ENCODE measurements at places on chromosomes 12 and 14.

GRCh38 chr12:5165296-5165970, 121.8 kb downstream of the KCNA5 start:
- no peak for DNase-seq

- no peak for DNase-seq
These were observed 703.6 kb upstream of the FLRT2 start for GRCh38 chr14:84826294-84826693.

- DNase-seq, result no peak
These were observed 627.5 kb downstream of the MED13L start for GRCh38 chr12:115650026-115650425.

DNA sequence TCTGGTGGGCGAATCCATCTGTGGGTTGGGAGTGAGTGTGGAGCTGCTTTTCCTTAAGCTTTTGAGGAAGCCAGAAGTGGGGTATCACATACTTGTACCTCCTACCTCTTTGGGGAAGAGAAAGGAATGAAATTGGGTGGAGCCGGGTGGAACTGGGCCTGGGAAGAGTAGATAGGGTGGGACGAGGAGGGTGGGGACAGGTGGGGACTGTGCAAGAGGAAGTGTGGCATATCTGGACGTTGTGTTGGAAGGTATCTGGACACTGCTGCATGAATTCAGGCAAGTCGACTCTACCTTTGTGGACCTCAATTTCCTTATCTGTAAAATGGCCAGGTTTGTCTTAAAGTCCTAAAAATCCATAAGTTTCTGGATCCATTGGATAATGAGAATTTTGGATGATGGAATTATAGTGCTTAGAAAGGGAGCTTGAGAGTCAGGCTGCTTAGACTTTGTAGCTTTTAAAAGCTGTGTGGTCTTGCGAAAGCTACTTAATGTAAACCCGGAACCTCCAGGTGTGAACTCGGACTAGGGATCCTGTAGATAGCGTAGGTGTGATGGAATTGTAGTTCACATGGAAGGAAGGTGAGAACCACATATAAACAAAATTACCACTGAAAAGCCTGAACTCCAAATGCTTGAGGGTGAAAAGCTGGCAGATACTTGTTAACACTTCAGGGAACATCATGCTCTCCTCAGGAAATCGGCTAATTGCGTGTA, 2.1 kb downstream of the VRTN start:
- DNase-seq, result no peak

DNA sequence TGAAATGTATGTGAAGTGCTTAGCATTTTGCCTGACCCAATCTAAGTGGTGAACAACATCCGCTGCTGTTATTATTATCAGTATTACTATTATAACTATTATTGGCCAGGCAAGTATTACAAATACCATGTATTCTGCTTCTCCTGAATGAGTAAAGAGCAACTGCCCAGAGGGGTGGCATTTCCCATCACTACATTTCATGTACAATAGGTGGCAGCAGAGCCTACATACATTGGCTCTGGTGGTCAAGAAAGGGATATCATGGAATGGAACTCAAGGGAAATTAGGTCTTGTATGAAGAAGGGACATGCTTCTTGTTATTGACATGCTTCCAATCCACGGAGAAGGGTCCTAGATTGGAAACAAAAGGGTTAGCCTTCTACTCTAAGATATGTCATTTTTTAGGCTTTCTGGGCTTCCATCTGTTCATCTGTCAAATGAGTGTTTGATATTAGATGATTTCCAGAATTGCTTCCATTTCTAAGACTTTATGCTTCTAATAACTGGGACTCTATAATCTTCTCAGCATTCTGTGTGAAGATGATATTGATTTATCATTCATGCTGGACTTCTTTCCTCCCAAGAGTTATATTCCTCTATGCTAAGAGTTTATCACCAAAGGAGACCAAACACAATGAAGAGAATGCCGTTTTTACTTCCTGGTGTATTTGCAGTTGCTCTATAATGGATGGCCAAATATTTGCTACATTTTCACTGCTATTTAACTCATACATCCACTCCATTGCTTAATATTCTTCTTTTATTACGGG, 239.1 kb downstream of the SSPN start:
- no peak for DNase-seq

GRCh38 chr12:74043343-74043742, 494.3 kb upstream of the ATXN7L3B start:
- no peak for DNase-seq

GRCh38 chr12:48852734-48853688, 1.0 kb upstream of the DDX23 start:
- peak; percentile 94 for DNase-seq

GRCh38 chr12:72622556-72622955, 350.4 kb downstream of the TRHDE start:
- no peak for DNase-seq

- DNase-seq, result no peak
These were observed 50.1 kb downstream of the GALNT9 start for GRCh38 chr12:132279184-132279889.

DNA sequence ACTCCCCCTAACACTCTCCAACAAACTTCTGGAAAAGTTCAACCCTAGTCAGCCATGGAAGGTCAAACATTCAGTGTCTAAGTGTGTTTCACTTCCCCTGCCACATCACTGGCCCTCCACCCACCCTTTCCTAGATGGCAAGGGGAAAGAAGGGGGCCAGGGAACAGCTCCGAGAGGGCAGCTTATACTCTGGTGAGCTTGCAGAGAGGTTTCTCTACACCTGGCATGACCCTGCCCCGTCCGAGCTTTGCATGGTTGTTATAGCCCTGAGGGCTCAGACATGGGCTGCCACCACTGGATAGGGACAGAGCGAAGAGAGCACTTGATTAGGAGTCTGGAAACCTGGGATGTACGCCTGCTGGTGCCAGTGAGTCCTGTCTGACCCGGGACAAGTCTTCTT, 4.0 kb downstream of the ACVRL1 start:
- peak; percentile 45 for DNase-seq

- no peak for DNase-seq
These were observed 7.4 kb downstream of the PKP2 start for GRCh38 chr12:32889011-32889760.

DNA sequence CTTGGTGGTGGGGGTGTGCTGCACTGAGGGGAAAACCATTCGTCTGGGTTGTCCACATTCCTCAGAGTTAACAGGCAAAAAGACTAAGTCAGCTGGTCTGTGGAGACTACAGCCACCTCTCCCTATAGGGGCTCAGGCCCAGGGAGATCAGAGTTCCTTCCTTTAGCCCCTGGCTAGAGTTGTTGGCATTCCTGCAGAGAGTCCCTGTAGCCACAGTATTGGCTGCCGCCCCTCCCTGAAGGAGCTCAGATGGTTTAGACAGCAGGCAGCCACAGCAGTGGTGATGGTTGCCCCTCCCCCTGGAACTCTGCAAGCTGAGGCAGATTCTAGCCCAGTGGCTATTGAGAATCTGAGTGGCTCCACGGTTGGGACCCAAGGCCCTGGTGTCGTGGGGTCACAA, 1072.5 kb upstream of the ATXN7L3B start:
- no peak for DNase-seq

DNA sequence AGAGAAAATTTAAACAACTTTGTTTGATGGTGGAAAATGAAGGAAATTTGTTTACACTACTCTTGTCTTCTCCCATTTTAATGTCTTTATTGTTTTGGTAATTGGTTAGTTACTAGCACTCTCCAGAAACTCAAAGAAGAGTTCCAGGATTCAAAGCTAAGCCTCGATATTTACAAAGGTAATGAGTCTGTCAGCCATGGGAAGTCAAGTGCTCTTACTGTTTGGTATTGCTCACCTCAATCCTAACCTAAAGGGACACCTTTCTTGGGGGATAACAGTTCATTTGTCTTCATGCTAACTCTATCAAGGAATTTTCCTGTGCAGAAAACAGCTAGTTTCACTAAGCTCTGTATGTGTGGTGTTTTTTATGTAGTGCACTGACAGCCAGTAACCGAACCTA, 222.9 kb upstream of the LMO3 start:
- DNase-seq, result no peak

DNA sequence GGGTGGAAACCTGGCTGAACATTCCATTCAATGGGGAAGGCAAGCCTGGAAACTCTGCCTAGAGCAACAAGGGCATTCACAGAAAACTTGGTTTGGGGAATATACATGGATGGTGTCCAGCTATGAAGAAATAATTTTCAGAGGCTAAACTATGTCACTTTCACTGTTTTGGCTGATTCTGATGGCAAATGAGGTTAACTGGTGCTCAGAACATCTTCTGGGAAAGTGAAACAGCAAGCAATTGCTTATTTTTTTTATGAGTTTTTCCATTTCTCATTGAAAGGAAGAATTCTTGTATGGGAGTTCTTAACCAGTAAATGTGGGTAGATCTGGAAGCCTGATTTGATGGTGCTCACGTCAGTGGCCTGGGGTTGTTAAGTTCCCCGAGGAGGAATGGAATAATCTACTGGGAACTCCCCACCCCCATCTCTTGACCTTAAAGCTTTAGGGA, 132.8 kb upstream of the BTG1 start:
- DNase-seq, result no peak

- no peak for DNase-seq
These were observed 9.5 kb upstream of the IRF2BPL start for GRCh38 chr14:77037938-77038568.

GRCh38 chr12:62720025-62720424, 214.9 kb downstream of the PPM1H start:
- DNase-seq, result no peak

- no peak for DNase-seq
These were observed 861.0 kb downstream of the RPS29 start for GRCh38 chr14:48725051-48725734.

DNA sequence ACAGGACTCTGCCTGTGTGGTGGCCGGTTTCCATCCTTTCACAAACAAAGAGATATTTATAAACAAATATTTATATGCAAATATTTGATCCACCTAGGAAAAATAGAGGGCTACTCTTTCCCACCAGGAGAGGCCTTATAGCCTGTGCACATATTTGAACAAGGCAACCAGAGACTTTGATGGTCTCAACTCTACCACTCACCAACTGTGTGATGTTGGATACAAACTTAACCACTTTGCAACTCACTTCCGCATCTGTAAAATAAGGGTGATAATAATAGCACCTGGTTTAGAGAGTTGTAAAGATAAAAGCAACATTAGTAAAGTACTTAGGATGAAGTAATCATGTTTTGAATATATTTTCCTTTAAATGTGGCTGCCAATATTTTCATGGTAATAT, 1.5 kb upstream of the CLEC12A start:
- DNase-seq, result no peak

GRCh38 chr12:99234702-99235101, 412.9 kb upstream of the GARIN6 start:
- no peak for DNase-seq

GRCh38 chr14:69008421-69008884, 29.4 kb upstream of the ACTN1 start:
- DNase-seq, result no peak

- DNase-seq, result no peak
These were observed 936 bp downstream of the AKT1 start for GRCh38 chr14:104794631-104794992.

DNA sequence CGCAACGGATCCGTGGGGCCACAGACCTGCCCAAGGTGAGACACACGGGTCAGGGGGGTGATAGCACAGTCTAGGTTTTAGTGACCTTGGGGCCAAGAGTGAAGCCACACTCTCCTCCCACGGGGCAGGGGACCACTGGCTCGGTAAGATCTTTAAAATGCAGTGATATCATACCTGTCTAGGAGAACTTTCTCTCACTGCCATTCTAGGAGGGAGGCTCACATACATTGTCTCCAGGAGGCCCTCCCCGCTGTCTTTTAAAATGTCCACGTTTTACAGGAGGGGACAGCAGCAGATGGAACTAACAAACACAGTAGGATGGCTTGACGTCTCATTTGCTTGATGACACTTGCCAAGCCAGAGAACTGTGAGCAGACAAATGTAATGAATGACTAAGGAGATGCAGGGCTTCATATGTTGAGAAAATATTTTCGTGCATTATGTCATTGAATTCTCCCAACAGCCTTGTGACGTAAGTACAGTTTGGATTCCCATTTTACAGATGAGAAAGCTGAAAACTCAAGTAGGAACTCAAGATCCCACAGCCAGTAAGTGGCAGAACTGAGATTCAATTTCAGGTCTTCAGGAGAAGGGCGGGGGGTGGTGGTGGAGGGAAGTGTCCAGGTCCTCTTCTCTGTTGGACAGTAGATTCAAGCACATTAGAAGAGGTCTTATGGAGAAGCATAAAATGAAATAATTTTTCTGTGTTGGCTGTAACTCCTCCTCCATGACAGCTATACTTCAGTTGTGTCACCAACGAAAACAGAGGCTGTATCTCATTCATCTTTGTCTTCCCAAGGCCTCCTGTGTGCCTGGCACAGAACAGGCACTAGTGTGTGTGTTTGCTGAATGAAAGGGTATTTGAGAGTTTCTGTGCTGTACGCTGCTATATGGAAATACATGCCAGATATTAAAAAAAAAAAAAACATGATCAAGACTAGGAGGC, 2.1 kb downstream of the VASH1 start:
- DNase-seq, result no peak

DNA sequence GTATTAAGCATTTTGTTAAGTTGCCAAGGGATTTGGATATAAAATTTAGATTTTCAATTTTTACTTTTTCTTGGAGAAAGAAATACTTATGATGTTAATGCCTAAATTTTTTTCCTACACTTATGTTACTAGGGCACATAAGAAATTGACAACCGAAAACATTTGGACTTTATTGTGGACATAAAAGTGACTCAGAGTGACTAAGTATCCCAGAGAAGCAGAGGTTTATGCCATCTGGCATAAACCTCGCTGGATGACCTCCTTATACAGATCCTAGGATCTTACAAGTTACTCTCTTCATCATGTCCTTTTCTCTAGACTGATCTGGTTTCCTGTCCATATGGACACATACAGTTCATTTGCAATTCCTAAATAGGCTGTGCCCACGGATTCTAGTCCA, 89.8 kb downstream of the RERG start:
- DNase-seq, result no peak

DNA sequence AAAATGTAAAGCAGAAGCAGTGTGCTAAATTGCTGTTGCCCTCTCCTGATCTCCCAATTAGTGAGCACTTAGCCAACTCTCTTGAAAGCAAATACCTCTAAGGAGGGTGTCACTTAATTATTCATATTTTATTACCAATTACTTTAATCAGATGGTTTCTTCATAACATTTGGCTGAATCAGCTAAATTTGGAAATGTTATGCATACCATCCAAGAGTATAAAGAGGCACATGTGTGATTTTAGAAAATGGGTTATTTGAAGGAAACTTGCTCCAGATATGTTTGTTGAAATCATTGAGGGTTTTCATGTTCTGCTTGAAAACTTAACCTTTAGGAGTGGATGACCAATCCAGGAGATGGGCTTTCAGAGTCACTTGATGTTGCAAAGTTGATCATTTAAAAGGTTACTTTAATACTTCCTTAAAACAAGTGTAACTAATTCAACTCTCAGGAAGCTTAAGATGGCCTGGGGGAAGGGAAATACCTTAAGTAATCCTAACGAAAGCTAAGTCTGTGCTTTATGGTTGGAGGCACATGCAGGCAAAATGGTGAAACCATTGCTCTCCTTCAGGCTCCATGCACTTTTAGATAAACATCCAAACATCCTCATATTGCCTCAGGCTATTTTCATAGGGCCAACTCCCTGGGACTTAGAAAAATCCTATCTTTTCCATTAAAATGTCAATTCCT, 434.5 kb downstream of the MDGA2 start:
- no peak for DNase-seq

GRCh38 chr12:82019533-82019932, 260.4 kb upstream of the PPFIA2 start:
- no peak for DNase-seq
